IPS DF 6.9 (cell line): ENCODE measurements at places on chromosomes 2 and 18.

GRCh38 chr2:1856922-1857321, 112.6 kb upstream of the PXDN start:
- DNase-seq: no peak

DNA sequence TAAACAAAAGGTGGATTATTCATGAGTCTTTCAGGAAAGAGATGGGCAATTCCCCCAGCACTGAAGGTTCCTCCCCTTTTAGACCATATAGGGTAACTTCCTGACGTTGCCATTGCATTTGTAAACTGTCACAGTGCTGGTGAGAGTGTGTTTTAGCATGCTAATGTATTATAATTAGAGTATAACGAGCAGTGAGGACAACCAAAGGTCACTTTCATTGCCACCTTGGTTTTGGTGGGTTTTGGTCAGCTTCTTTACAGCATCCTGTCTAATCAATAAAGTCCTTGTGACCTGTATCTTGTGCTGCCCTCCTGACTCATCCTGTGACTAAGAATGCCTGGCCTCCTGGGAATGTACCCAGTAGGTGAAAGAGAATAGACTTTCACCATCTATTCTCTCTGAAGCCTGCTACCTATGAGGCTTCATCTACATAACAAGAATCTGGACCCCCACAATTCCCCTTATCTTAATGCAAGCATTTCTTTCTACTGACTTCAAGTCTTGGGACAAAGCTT, 148.7 kb downstream of the CABLES1 start:
- peak; percentile 78 for DNase-seq

DNA sequence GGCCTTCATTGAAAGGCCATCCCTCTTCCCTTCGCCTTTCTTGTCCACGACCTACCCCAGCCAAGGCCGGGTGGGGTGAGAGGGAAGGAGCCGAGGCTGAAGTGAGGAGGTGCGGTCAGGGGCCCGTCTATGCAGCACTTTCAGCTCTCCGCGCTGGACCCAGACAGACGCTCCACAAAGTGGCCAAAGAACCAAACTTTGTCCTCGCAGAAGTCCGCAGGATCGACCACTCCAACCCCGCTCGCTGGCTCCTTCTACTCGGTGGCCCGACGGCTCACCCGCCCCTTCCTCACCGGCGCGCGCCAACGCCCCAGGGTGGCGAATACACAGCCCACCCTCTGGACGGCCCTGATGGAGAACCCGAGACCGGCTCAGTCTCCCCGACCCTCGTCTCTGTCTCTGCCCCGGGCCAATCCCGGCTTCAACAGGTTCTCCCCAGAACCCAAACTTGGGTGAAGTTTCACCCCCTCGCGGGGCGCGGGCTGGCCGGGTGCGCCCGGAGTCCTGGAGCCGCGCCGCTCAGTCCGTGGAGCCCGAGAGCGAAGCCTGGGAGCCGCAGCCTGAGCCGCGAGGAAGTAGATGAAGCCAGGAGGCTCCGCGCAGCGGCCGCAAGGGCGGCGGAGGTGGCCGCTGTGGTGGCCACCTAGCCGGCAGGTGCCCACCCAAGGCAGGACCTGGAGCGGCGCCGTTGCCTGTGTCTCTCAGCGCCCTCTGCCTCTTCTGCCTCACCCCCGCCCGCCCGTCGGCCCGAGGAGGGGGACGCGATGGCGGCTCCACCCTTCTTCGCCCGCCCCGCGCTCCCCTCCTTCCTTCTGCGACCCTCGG, 26.7 kb upstream of the ALPP start:
- DNase-seq: no peak

DNA sequence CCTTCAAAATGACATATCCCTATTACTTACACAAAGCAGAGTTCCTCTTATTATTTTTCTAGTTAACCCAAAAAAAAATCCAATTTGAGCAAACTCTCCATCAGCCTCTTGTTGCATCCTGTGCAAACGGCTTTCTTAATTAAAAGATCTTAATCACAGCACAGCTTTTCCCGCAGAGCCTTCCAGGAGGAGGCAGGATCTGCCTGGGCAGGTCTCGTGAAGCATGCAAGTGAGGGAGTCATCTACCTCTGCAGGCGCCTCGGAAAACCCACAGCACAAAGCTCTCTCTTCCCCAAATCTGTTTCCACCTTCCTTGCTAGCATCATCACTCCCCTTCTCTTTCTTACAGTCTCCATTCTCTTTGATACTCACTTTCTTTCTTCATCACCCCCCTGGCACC, 100.4 kb downstream of the EN1 start:
- no peak for DNase-seq

- no peak for DNase-seq
Measured at GRCh38 chr2:96816836-96817702, 1.0 kb downstream of the CNNM3 start.

- no peak for DNase-seq
Measured at GRCh38 chr2:145286716-145287275, 766.9 kb upstream of the ZEB2 start.

- no peak for DNase-seq
Measured at GRCh38 chr18:13103366-13103765, 112.2 kb downstream of the CEP192 start.

DNA sequence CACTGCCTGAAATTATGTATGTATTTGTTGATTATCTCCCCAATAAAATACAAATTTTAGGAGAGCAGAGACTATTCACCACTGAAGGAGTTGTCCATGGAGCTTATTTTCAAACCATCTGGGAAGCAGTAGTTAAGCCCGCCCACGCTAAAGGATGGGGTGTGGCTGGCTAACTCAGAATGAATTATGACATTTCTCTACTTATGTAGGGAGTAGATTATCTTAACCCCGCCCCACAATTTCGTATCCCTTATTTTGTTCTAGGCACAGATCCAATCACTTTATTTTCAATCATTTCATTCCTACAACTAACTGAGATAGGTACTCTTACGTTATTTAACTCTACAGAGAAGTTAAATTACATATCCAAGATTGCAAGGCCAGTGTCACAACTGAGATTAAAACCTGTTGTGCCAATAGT, 1.4 kb upstream of the LAPTM4A start:
- no peak for DNase-seq

GRCh38 chr18:59096098-59096789, 43.4 kb upstream of the SEC11C start:
- no peak for DNase-seq

DNA sequence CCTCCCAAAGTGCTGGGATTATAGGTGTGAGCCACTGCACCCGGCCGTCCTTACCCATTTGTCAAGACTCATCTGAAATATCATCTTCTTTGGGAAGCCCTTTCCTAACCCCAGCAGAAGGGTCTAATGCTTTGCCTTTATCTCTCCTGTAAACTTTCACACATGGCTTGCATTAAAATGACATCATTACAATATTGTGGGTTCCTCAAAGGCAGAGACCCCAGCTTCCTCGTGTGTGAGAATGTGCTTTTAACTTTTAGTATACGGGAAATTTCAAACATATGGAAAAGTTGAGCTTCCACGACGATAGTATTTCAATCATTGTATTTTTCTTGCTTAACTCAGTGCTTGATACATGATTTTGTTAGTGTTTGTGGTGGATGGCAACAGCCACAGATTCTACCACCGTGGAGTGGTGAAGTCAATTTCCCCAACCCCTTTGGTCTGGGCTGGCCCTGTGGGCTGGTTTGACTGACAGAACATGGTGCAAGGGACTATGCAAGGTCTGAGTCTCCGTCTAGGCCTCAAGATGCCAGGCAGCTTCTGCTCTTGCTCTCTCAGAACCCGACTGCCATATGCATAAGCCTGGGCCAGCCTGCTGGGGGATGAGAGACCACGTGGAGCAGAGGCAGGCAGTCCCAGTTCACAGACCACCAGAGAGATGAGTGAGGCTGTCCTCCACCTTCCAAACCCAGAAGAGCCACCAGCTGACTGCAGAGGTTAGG, 39.9 kb downstream of the NGEF start:
- DNase-seq: no peak

GRCh38 chr2:52260904-52261303, 1229.0 kb upstream of the NRXN1 start:
- DNase-seq: no peak

DNA sequence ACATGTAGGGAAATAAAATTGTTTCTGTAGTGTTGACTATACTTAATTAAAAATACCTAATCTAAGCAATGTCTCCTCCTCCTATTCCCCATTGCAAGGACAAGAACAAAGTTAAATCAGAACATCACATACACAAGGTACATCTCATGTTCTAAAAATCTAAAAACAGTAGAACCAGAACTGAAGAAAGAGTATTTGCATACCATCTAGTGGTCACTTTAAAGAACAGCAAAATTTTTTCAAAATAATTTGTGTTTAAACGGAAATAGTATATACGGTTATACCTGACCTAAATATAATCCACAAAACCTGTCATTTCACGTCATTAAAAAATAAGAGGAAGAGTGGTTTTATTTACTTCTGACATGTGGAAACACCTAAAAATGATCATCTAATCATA, 294.3 kb upstream of the KCNH7 start:
- DNase-seq: no peak

DNA sequence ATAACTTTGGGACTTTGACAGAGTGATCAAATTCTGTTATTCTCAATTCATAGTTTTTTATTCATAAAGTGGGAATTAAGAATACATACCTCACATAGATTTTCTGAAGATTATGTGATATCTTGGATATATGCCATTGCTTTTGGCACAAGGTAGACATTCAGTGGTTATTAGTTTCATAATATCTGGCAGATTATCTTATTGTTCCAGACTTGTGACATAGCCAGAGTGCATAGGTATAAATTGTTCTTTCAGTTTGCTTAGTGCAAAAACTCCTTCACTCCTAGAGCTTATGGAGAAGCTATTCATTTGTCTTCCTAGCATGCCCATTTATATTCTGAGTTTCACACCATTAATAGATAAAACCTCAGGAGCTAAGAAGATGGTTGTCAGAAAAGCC, 222.0 kb downstream of the KCNE4 start:
- DNase-seq: no peak

DNA sequence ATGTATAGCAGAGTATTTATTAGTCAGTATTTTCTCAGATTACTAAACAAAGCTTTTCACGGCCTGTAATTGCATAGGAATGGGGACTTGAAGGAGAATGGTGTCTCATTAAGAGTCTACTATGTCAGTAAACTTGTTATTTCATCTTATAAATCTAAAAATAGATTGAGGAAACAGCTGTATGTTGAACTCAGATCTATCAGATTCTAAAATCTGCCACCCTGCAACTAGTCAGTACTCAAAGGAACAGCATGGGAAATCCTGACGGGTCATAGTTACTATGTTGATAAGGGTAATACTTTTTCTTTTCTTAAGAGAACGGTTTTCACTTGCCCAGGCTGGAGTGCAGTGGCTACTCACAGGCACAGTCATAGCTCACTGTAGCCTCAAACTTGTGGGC, 70.2 kb upstream of the EMILIN2 start:
- DNase-seq: no peak

GRCh38 chr18:22503803-22504202, 86.1 kb upstream of the CTAGE1 start:
- no peak for DNase-seq

DNA sequence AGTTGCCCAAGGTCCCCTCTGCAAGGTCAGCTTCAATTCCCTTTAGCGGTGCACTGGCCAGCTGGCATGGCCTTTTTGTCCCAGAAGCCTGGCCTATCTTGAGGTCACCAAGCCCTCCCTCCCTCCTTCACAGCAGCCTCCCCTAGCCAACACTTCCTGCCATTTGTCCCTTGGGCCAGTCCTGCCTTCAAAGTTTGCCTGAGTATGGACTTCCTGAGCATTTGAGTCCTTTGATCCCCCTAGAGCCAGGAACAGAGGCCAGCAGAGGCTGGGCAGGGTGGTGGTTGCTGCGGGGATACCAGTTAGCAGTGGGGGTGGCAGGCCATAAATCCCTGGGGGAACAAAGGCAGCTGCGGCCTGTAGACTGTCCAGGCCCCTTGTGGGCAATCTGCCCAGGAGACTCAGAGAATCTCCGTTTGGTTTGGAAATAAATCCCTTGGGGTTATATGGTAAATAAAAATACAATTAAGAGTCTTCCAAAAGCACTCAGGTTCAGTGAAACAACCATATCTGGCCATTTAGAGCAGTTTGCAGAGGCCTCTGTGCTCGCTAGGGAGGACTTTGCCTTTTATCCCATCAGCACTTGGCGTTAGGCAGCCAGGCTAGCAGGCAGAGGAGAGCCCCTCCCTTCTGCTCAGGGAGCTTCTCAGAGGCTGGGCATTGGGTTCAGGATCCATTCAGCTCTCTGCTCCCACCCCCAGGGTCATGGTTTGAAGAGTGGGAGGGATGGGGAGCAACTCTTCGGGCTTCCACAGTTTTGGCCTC, 3.1 kb upstream of the HES6 start:
- DNase-seq: no peak

DNA sequence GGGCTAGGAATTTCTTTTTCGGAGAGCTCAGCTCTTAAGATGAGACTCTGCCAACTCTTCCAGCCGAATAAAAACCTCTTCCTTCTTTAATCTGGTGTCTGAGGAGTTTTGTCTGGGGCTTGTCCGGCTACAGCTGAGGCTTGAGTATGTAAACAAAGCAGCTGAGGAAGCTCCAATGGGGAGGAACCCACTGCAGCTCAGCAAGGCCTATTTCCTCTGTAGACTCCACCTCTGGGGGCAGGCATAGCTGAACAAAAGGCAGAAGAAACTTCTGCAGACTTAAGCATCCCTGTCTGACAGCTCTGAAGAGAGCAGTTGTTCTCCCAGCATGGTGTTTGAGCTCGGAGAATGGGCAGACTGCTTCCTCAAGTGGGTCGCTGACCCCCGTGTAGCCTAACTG, 838.7 kb downstream of the CCDC85A start:
- no peak for DNase-seq

DNA sequence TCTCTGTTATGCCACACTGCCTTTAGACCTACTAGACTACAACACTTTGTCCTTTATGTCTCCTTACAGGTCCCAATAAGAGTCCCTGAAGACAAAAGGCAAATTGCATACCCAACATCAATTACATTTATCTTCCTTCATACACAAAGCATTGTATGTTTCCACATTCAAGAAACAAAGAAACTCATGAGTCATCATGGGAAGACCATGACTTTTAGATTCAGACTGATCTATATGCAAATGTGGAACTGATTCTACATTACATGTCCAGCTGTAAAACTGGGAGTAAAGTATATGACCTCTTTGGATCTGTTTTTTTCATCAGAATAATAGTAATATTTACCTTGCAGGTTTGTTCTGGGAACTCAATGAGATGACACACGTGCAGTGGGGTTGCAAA, 25.2 kb upstream of the HNMT start:
- no peak for DNase-seq

DNA sequence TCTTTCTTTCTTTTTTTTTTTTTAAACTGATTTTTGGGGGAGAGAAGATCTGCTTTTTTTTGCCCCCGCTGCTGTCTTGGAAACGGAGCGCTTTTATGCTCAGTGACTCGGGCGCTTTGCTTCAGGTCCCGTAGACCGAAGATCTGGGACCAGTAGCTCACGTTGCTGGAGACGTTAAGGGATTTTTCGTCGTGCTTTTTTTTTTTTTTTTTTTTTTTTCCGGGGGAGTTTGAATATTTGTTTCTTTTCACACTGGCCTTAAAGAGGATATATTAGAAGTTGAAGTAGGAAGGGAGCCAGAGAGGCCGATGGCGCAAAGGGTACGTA, 587 bp downstream of the MEIS1 start:
- DNase-seq: no peak
